ENCODE measurements at places on chromosomes 12 and 14. TPM values are rescaled to one million over a fixed set of nuclear protein-coding genes. Genes with fewer than 3 reads are reported as not detected.

Gene SAMD15
- 31.3 TPM for polyA plus RNA-seq

Gene IGF1
- polyA plus RNA-seq, result 16.2 TPM

Gene TPH2
- 0.47 TPM for polyA plus RNA-seq

Gene AGAP2
- 1.9 TPM for polyA plus RNA-seq

Gene MANSC4
- 1.1 TPM for polyA plus RNA-seq

Gene FLRT2
- 20.1 TPM for polyA plus RNA-seq

Gene TMEM63C
- polyA plus RNA-seq, result 21.0 TPM

Gene PRB2
- 1.3 TPM for polyA plus RNA-seq

- no peaks in the 10 kb centered on the region for H3K27me3 ChIP-seq
- no peaks in the 10 kb centered on the region for H3K36me3 ChIP-seq
- DNase-seq, result no peak
- no peak overlapping the region for H3K27ac ChIP-seq
These were observed 1.4 kb upstream of the ACSM4 start for GRCh38 chr12:7302266-7302986.

DNA sequence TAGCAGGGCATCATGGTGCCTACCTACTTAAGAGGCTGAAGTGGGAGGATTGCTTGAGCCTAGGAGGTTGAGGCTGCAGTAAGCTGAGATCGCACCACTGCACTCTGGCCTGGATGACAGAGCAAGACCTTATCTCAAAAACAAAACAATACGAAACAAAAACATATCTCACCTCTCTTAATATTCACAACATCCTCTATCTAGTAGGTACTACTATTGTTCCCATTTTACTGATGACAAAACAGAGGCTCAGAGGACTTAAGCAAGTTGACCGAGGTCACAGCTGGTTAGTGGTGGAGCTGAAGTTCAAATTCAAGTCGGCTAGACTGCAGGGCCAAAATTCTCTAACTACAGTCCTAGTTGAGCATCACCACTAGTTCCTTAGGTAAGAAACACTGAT, 172.3 kb upstream of the EEA1 start:
- no peak overlapping the region for H3K4me3 ChIP-seq
- no peaks in the 10 kb centered on the region for H3K27me3 ChIP-seq
- no peak overlapping the region for H3K27ac ChIP-seq
- no peak for DNase-seq

DNA sequence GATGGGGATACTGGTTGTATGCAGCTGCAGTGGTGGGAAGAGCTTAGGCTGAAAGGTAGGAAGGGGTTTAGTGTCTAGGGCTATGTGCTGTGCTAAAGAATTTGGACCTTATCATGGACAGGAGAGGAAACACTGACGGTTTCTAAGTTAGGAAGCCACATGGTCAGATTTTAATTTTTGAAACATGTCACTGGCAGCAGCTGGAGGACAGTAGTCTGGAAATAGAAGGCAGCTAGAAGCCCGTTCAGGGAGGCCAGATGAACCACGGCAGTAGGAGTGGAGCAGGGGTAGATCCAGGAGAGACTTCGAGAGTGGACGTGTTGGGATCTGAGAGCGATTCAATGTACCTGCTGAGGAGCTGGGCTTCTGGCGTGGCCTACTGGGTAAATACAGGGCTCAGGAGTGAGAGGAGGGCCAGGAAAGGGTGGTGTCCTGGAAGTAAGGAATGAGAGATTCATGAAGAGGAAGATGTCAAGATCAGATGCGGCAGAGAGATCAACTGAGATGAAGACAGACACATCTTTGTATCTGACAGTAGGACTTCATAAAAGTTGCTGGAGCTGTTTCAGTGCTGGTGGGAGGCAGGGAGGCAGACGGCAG, 64.9 kb downstream of the PRKCH start:
- H3K27ac ChIP-seq, result no peak overlapping the region
- H3K27me3 ChIP-seq, result no peaks in the 10 kb centered on the region
- no peaks in the 10 kb centered on the region for H3K4me1 ChIP-seq
- no peak for DNase-seq
- H3K36me3 ChIP-seq, result no peaks in the 10 kb centered on the region

DNA sequence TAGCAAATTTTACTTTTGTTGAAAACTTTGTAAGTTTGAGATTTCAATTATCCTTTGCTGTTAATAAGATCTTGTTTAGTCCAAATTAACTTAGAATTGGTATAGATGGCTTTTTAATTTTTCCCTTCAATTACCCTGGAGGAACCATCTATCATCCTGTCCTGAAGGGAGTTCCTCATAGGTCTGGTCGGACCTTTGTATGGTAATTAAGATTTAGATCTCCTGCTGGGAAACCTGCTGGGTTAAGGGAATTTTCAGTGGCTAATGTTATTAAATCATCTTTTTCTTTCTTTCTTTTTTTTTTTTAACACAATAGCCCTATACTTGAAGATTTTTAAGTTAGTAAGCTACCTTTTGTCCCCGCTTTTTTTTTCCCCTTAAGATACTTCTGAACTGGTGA, 63.0 kb upstream of the PRMT8 start:
- no peak overlapping the region for H3K27ac ChIP-seq
- no peak overlapping the region for H3K4me3 ChIP-seq
- no peak for DNase-seq

DNA sequence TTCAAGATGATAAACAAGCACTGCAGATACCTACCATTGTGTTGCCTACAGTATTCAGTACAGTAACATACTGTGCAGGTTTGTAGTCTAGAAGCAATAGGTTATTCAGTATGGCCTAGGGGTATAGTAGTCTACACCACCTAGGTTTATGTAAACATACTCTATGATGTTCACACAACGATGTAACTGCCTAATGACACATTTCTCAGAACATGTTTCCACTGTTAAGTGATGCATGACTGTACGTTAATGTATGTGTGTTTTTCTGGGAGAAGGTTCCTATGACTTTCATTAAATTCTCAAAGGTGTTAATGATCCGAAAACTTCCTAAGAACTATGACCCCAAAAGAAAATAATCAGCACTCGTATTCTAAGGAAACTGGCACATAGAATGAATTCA, 20.9 kb upstream of the CALM1 start:
- DNase-seq, result no peak
- H3K27me3 ChIP-seq, result no peaks in the 10 kb centered on the region
- no peaks in the 10 kb centered on the region for H3K36me3 ChIP-seq
- H3K4me3 ChIP-seq, result no peak overlapping the region

DNA sequence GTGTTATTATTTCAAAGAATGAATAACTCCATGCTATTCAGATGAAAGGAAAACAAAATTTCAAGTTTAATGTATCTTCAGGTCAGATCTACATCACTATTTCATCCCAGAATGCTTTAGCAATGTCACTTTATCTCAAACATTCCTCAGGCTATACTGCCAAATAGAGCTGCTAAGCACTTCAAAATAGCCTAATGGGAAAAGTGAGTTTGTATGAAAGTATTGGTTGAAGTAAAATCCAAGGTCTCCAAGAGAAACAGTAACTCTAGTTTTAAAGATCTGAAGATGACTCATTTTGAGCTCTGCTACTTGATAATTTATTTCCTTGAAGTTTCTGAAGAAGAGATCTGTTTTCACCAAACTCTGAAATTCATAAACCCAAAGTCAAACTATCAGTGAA, 466.2 kb upstream of the FOXG1 start:
- no peaks in the 10 kb centered on the region for H3K4me1 ChIP-seq
- no peak overlapping the region for H3K4me3 ChIP-seq
- no peaks in the 10 kb centered on the region for H3K27me3 ChIP-seq

DNA sequence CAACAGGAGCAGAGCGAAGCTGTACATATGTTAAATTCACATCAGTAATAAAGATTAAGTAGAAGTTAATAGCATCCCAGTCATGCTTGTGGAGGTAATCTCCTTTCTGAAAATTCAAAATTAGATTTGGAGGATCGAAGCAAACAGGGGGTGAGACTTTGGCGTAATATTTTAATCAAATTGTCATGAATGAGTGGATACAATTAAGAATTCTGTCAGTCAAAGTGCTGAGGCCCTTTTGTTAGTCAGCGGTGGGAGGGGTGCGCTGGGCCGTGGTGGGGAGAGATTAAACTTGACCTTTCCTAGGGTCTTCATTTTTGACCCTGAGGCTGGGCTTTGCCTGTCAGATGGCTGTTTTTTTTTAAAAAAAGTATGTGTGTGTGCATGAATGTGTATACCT, 226.7 kb downstream of the VRK1 start:
- DNase-seq, result no peak
- no peaks in the 10 kb centered on the region for H3K27me3 ChIP-seq
- no peak overlapping the region for H3K4me3 ChIP-seq

- no peak overlapping the region for H3K27ac ChIP-seq
- DNase-seq, result no peak
- H3K4me1 ChIP-seq, result peaks cover 14% of the 10 kb centered on the region
- no peaks in the 10 kb centered on the region for H3K27me3 ChIP-seq
- no peak overlapping the region for H3K4me3 ChIP-seq
These were observed 47.9 kb downstream of the FGD6 start for GRCh38 chr12:95169368-95169767.

- H3K4me3 ChIP-seq, result no peak overlapping the region
- H3K27me3 ChIP-seq, result no peaks in the 10 kb centered on the region
- H3K4me1 ChIP-seq, result no peaks in the 10 kb centered on the region
- no peak overlapping the region for H3K27ac ChIP-seq
These were observed 595.0 kb downstream of the RPS29 start for GRCh38 chr14:48991141-48991540.

DNA sequence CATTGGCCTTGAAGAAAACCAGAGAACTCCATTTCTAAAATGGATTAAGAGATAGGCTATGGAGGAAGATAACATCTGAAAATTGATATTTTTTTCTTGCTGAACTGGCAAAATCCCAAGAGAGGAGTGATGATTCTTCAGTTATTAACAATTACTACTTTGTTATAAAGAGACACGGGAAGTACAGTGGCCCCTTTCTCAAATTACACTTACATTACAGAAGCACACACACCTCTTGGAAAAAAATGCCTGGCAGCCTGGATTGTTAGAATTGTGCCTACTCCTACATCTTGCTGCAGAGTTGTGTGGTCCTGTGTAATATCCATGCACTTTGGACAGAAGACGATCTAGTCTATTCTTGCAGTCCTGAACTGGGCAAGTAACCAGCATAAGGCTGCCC, 71.7 kb downstream of the TGFB3 start:
- no peak overlapping the region for H3K4me3 ChIP-seq
- H3K36me3 ChIP-seq, result no peaks in the 10 kb centered on the region
- no peak overlapping the region for H3K27ac ChIP-seq
- no peaks in the 10 kb centered on the region for H3K27me3 ChIP-seq
- DNase-seq, result no peak

DNA sequence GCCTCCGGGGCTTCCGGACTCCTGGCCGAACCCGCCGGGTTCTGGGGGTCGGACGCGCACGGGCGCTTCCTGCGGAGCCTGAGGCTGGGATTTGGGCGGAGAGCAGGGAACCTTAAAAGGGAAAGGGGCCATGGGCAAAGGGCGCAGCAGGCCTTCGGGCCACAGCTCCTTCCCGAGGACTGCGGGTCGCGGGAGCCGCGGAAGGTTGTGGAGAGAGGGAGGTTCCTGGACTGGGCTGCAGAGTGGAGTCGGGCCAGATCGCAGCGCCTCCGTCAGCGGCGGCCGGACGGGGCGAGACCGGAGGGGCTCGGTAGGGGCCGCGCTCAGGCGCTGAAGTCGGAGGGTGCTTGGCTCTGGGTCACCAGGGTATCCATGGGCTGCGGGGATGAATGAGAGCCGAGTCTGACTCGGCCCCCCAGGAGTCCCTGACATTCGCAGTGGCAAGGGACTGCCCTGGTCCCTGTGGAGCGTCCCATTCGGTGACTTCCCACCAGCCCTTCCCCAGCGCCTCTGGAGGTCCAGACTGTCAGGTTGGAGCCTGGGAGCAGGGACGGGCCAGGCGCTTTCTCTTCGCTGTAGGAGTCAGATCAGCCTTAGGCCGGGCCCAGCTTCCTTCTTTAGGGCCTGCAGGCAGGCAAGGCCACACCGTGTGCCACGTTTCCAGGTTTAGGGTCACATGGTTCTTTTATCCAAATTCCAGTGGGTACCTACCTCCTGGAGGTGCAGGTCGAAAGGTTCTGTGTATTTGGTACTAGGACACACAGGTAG, 938 bp upstream of the SLC25A29 start:
- H3K36me3 ChIP-seq, result no peaks in the 10 kb centered on the region
- no peaks in the 10 kb centered on the region for H3K27me3 ChIP-seq
- no peak for DNase-seq
- H3K27ac ChIP-seq, result peak overlapping the region; percentile 80

DNA sequence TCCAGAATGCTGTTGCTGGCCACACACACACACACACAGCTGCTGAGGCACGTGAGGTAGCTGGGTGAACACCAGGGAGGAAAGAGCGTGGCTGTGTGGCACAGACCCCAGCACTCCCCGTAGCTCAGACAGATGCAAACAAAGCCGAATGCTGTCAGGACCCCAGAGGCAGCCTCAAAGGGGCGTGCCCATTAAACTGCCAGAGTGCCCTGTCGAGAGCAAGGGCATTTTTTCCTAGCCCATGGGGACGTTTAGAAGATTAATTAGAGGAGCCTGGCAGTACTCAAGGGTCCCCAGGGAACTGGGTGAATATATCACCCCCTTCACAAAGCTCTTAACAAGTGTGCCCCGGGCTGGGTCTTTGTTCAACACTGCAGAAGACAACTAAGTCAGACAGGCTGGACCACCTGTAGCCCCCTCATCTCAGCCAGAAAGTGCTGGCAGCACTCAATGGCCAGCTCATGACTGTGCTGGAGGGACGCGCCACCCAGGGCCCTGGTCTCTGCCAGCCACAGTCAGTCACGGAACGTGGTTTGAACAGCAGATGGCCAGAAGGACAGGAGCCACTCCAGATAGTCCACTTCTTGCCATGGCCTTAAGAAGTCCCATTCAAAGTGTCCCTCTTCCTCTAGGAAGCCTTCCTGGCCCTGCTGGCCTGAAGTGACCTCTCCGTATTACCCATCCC, 37.5 kb downstream of the TTC7B start:
- DNase-seq, result no peak
- no peaks in the 10 kb centered on the region for H3K27me3 ChIP-seq
- H3K4me1 ChIP-seq, result no peaks in the 10 kb centered on the region
- no peak overlapping the region for H3K27ac ChIP-seq
